ENCODE measurements at places on chromosomes 5 and 9.

DNA sequence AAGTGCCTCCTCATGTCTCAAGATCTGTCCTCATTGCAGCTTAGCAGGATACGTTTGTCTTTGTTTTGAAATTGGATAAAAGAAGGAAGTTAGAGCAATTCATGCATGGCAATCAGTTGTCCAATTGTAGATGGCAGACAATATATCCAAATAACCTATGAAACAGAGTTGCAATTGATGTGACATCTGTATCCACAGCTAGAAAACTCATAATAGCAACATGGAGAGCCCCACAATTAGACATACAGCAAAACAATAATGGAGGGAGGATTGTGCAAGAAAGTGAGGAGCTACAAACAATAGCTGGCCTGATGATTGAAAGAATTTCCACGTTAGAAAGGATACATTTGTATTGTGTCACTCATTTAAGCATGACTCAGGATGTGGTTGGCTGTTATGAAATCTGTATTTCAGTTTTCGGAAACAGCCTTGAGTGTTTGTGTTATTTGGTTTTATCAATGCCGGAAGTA, 132.0 kb downstream of the FAM174A start:
- peak; percentile 85 for DNase-seq

- no peak for DNase-seq
These were observed 48.8 kb downstream of the RAPGEF1 start for GRCh38 chr9:131690941-131691573.

GRCh38 chr5:132363431-132364112, 5.9 kb upstream of the SLC22A5 start:
- peak; percentile 93 for DNase-seq

GRCh38 chr5:116038817-116039216, 6.5 kb downstream of the ARL14EPL start:
- no peak for DNase-seq

DNA sequence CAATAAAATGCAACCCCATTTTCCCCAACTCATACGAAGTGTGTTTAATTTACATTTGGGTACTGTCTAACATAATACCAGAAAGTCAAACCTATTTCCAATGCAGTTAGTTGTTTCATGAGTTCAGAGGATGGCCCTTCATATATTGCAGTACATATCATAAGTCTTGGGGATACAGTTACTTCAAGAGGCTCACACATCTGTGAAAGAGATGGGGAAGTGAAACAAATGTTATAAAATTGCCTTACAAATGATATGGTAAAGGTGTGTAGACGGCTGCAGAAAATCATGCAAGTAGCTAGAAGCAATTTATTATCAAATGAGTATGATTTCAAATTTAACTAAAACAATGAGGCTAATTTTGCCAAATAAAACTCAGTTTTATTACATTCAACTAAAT, 219.0 kb upstream of the CDH12 start:
- no peak for DNase-seq

GRCh38 chr9:127300886-127301447, 36.4 kb downstream of the GARNL3 start:
- DNase-seq: no peak

DNA sequence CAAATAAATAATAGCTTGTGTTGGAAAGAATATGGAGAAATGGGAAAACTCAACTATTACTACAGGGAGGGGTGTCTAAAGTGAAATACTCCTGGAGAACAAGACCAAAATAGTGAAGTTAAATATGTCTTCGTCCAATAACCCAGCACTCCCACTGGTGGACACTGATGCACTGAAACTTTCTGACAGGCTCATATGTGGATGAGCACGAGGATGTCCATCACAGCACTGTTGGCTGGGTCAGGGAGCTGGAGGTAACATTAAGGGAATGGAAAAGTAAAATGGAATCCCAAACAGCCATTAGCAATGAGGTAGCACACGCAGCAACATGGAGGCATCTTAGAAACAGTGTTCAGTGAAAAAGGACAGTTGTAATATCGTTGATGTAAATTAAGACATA, 86.5 kb downstream of the LMNB1 start:
- no peak for DNase-seq

DNA sequence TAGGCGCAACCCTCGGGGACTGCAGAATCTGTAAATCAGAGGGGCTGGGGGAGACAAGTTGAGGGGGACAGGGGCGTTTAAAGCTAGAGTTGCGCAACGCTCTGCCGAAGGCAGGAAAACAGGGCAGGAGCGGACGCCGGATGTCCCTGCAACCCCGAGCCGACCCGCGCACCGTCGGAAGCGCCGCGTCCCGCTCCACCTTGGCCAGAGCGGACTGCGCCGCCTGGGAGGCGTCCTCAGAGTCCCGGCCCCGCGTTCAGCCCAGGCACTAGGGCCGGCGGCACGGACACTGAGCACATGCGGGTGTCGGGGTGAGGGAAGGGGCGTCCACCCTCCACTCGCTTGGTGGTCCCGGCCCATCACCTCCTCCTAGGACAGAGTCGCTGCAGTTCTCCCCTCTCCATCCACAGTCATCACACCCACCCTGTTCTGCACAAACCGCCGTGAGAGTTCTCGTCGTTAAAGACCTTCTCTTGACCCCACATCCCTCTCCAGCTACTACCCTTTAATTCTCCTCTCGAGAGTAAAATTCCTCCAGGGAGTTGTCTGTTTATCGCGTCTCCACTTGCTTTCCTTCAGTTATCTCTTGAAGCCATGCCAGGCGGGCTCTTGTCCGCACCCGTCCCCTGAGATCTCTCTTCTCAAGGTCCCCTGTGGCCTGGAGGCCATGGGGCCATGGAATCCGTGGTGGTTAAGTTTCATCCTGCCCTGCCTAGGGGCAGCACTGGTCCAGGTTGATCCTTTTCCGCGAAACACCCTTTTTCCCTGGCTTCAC, 796 bp upstream of the PDLIM7 start:
- no peak for DNase-seq

DNA sequence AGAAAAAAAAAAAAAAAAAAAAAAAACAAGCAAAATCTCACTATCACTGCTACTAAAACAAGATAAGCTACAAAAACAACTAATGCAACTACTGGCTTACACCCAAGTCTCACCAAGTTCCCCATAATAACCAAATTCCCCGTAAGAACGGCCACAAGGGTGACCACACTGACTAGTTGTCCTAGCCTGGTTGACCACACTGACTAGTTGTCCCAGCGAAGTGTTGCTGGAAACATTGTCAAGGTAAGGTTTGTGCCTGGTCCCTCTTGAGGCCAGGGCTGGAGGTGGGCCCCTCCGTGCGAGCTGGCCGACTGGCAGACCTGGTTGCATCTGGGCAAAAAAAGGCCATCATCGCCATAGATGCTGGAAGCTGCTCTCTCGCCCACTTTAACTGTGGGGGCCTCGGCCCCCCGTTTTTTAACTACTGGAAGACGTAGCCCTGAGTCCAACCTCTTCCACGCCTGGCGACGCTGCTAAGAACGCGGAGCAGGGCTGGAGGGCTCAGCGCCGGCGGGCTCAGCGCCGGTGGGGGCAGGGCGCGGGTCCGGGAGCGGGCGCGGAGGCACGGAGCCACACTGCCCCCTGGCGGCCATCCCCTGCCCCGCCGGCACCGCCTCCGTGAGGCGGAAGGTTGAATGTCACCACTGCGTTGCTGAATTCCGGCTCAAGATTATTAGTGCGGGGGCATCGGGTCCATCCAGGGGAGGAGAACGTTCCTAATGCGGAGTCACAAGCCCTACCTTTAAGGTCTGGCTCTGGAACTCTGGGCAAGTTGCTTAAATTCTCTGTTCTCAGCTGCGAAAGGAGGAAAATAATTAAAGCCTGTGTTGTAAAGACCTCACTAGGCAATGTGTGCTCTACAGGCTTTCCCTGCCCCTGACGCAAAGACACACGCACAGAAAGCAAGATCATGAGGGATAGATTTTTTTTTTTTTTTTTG, 84.0 kb downstream of the HSD17B3 start:
- peak; percentile 41 for DNase-seq

- DNase-seq: no peak
These were observed 36.0 kb downstream of the LYRM7 start for GRCh38 chr5:131206772-131207171.

GRCh38 chr9:35027860-35028259, 38.3 kb downstream of the DNAJB5 start:
- no peak for DNase-seq

GRCh38 chr5:53099546-53099945, 10.0 kb downstream of the MOCS2 start:
- DNase-seq: no peak

GRCh38 chr5:124866355-124867136, 120.1 kb upstream of the ZNF608 start:
- peak; percentile 17 for DNase-seq

- no peak for DNase-seq
These were observed 261.3 kb downstream of the PIK3R1 start for GRCh38 chr5:68476854-68477253.

- DNase-seq: no peak
These were observed at the start of gene RXFP3 for GRCh38 chr5:33936381-33937016. Gene RXFP3 (plus strand): TSS chr5:33936386. CDS start chr5:33936741, 355 bp downstream.

GRCh38 chr9:21523021-21524014, 41.2 kb upstream of the IFNE start:
- DNase-seq: no peak

- DNase-seq: no peak
These were observed 127.2 kb downstream of the TLE4 start for GRCh38 chr9:79698967-79699366.

- no peak for DNase-seq
These were observed 64.5 kb downstream of the PRR16 start for GRCh38 chr5:120528609-120529008.

DNA sequence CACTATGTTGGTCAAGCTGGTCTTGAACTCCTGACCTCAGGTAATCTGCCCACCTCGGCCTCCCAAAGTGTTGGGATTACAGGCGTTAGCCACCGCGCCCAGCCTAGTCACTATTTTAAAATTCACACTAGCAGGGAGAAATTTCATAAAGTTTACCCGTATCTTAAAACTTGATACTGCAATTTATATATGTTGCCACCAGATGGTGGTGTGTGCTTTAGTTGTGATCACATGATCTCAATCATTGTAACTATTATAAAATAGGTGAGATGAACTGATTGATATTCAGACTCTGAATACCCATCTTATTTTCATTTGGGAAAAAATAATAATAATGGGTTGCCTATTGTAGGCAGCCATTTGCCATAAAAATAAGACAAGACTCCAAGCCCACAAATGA, 1330.4 kb upstream of the WWC1 start:
- DNase-seq: no peak

DNA sequence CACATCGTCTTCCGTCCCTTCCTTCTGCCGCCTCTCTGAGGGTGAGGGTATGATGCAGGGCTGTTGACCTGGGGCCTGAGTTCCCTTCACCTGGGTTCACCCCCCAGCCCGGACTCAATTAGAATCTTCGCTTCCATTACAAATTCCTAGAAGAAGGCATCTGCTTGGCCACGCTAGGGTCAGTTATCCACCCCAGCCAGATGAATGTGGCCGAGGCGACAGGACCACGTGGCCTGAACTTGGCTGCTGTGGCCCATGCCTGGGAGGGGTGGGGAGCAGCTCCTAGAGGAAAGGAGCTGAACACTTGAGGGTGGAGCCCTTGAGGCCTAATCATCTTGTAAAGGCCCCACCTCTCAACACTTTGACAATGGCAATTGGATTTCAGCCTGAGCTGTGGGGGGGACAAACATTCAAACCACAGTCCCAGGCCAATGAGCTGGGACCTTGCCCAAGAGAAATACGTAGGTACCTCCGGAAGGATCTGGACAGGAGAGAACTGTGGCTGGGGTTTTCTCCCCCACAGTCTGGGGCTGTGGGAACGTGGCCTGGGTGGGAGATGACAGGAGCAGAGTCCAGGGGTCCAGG, 90.6 kb upstream of the ADAMTS2 start:
- DNase-seq: no peak

- no peak for DNase-seq
These were observed 22.0 kb downstream of the PAM start for GRCh38 chr5:102777099-102777498.

GRCh38 chr9:136080716-136081112, 14.4 kb downstream of the NACC2 start:
- DNase-seq: no peak

- no peak for DNase-seq
These were observed 44.1 kb downstream of the APTX start for GRCh38 chr9:32957358-32957757.

All from NCI-H226 (cell line).